GM12891 (cell line): ENCODE measurements at places on chromosomes 4 and X.

GRCh38 chrX:44101281-44101680, 128.1 kb upstream of the NDP start:
- DNase-seq: no peak

DNA sequence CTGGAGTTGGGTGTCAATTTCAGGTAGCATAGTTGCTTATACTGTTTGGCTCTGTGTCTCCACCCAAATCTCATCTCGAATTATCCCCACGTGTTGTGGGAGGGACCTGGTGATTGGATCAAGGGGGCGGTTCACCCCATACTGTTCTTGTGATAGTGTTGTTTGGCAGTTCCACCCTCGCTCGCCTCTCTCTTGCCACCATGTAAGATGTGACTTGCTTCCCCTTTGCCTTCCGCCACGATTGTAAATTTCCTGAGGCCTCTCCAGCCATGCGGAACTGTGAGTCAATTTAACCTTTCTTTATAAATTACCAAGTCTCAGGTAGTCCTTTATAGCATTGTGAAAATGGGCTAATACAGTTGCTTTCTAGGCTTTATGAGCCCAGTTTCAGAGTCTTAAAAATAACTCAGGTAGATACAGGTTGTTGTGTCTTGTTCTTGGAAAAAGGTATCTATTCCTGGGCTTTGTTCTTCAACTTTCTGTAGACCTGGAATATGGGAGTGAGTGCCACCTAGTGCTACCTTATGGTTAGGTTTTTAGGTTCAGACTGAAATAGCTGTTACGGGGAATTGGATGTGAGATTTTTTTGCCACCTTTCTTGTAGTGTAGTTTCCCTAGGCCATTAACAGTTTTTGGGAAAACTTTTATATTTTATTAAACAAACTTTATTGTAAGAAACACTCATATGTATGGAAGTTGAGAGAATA, 15.6 kb downstream of the PGK1 start:
- no peak for DNase-seq

DNA sequence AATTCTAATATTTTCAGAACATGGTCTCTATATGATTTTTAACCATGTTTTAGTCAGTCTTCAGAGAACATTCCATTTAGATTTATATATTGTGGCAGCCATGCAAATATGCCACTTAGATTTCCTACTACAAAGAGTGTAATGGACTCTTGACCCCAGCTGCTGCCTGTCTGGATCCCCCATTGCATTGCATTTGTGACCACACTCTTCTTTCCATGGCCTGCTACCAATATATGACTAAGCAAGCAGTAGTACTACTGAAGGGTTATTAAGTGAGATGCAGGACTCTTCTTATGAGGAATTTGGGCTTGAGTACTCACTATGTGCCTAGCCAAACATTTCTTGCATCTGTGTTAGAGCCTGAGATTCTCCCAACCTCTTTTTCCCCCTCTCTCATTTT, 306.8 kb downstream of the PDHA2 start:
- no peak for DNase-seq

- no peak for DNase-seq
Measured at GRCh38 chr4:110609044-110609750, 13.7 kb downstream of the PITX2 start.

DNA sequence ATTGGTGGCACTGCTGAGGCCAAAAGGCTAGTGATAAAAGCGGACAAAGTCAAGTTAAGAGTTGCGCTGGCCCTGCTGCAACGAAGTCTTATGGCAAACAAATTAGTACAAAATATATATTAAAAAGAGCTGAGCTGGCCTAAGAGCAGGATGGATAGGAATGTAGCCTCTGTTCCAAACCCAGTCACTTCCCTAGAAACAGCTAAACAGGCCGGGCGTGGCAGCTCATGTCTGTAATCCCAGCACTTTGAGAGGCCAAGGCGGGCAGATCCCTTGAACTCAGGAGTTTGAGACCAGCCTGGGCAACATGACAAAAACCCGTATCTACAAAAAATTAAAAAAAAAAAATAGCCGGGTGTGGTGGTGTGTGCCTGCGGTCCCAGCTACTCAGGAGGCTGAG, 32.4 kb upstream of the UGDH start:
- no peak for DNase-seq

GRCh38 chr4:573122-573892, 2.8 kb downstream of the TMEM271 start:
- DNase-seq: no peak

GRCh38 chrX:44400588-44400987, 57.1 kb upstream of the EFHC2 start:
- no peak for DNase-seq

GRCh38 chr4:96912716-96913115, 1072.8 kb downstream of the PDHA2 start:
- DNase-seq: no peak

DNA sequence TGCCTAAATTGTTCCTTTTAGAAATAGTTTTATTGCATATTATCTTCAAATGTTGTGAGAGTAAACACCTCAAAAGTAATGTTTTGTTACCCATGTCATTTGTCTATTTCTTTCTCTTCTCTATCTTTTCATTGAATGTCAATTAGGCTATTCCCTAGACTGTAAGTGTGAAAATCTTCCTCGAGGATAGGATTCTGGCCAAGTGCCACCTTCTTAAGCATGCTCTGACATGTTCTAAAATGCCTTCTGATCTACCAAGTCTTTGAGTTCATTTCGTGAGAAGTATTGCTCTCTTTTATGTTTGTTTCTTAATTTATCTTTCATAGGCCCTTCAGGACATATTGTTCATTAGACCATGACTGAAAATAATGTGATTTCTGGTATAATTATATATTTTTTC, 44.1 kb upstream of the TLL1 start:
- no peak for DNase-seq

GRCh38 chr4:104643805-104644204, 149.1 kb upstream of the CXXC4 start:
- no peak for DNase-seq

DNA sequence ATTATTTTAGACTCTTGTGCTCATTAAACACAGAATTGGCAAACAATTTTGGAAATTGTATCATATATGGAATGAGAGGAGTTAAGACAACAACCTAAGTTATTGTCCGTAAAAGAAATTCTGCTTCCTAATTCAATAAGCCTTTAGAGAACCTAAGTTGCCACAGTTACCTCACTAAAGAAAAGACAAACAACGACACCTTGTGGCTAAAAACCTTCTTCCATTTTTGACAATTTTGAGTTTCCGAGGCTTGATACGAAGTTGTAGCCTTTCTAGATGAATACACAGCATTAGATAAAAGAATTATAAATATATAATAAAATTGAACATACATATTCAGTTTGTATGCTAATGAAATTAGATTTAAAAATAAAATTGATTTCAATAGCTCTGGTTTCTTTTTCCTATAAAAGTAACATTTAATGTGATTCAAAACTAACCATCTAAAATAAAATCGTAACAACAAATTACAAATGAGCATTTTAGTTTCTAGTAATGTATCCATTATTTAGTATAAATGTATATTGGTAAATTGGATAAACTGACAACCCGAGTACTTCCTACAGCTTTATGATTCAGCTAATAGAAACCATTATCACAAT, 275.1 kb downstream of the GPM6A start:
- DNase-seq: peak; percentile 2

DNA sequence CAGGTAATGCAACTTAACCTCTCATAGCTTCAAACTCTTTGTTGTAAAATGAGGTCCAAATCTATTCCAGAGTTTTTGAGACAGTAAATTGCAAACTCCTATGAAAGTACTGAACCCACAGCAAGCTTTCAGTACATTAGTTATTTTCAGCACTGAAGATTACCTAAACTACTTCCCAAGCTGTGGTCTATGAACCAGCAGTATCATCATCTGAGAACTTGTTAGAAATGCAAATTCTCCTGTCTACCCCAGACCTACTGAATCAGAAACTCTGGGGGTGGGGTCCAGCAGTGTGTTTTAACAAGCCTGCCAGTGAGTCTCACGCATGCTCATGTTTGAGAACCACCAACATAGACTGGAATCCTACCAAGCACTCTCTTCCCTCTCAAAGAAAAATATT, 5.7 kb upstream of the CASP6 start:
- no peak for DNase-seq

DNA sequence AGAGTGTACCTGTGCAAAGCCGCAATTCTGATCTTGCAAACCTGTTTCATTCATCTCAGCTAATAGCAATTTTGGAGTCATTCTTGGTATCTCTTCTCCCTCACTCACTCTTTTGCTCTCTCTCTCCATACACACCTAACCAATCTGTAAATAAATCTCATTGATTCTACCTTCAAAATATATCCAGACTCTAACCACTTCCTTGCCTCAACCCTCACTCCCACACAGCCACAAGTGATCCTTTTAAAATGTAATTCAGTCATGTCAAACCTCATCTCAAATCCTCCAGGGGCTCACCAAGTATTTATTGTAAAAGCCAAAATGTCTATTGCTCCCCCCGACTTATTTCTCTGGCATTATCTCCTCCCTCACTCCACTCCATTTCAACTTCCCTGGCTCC, 51.7 kb upstream of the SLC10A4 start:
- DNase-seq: no peak

- DNase-seq: no peak
Measured at GRCh38 chr4:24210332-24210902, 320.6 kb upstream of the PPARGC1A start.

GRCh38 chrX:53321230-53321942, 40.0 kb upstream of the IQSEC2 start:
- no peak for DNase-seq

DNA sequence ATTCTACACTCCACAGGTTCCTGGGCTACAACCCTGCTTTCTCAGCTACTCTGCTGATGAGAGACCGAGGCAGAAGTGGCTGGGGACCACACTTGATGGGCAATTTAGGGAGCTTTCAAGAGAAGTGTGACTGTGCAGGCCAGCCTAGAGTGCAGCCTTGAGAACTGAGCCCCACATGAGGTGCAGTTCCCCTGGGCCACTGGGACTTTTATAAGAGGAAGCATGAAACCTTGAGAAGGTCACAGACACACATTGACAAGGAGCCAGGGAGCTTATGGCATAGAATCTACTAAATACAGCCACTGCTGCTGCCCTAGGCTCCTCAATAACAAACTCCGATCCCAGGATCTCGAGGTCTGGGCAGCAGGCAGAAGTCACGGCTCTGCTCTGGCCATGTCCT, 13.1 kb downstream of the C4orf50 start:
- no peak for DNase-seq

DNA sequence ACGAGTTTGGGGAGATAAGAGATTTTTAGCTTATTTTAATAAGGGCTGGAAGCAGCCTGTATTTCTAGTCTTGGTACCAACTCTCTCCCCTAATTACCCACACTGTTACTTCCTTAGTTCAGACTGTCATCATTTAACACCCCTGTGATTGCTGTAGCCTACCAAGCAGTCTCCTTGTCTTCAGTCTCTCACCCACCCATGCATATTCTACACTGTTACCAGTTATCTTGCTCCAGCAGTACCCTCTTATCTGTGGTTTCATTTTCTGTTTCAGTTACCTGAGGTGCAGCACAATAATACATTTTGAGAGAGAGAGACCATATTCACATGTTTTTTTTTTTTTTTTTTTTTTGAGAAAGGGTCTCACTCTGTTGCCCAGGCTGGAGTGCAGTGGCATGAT, 80.2 kb downstream of the DIAPH2 start:
- DNase-seq: no peak

DNA sequence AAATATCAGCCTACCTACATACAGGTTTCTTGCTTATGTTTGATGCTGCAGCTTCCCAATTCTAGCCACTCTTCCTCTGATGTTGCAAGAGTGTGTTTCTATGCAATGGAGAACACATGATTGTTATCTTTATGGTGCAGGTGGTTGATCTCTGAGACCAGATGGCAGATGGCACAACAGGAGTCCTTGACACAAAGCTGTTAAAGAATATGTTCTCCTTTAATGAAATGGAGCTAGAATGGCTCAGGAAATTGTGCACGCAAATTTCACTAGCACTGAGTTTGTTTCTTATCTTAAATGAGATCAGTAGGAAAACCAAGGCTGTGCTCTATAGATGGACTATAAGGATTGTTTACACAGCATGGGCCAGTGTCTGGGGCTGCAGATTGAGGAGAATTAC, 29.9 kb upstream of the TTC29 start:
- no peak for DNase-seq

DNA sequence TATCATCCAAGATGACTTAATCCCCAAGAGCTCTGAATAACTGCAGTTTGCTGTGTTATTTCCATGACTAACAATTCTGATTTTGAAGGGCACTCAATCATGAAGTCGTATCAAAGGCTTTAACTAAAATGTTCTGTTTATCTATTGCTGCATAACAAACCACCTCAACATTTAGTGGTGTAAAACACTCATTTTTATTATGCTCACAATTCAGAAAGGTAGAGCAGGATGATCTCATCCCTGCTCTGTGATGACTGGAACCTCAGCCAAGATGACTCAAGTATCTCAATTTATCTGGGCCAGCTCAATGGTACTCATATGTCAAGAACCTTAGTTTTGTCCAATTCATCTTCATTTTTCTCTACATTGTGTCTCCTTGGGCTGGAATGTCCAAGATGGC, 451.1 kb downstream of the PPARGC1A start:
- no peak for DNase-seq

- no peak for DNase-seq
Measured at GRCh38 chr4:48578132-48578968, 88.3 kb downstream of the ZAR1 start.

DNA sequence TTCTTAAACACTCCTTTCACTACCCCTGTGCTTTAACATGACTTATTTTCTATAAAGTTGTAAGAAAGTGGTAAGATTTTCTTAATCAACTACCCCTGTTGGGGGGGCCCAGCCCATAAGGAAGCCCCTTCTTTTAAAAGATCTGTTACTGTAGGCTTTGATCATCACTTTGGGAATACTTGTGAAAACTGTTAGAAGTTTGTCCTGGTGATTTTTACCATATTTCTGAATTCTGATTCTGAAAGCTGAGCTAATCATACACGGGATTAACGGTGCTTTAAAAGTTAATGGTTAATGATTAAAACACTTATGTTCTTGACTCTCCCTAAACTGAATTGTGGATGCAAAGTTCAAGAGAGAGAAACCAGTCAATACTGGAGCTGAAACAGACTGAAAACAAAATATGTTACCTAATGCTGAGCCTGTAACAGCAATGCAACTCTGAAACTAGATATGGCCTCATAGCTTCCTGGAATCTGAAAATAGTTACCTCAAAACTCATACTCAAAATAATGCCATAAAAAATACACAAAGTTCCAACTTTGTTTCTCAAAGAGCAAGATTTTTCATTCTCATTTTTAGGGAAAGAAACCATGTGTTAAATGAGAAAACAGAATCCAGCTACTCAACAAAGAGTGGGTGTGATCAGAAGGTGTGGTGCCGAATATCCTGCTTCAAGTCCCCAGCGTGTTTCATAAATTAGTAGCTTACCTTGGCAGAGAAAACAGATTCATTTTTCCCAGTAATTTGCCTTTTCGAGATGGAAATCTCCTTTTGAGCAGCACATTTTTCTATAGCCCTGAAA, 31.6 kb downstream of the ADH7 start:
- DNase-seq: no peak

- no peak for DNase-seq
Measured at GRCh38 chrX:154873329-154873728, 12.8 kb upstream of the F8A1 start.
